ENCODE measurements at places on chromosomes 1 and 21.

GRCh38 chr1:208538587-208538986 is 294.4 kb upstream of the PLXNA2 start:
- no peak for DNase-seq

DNA sequence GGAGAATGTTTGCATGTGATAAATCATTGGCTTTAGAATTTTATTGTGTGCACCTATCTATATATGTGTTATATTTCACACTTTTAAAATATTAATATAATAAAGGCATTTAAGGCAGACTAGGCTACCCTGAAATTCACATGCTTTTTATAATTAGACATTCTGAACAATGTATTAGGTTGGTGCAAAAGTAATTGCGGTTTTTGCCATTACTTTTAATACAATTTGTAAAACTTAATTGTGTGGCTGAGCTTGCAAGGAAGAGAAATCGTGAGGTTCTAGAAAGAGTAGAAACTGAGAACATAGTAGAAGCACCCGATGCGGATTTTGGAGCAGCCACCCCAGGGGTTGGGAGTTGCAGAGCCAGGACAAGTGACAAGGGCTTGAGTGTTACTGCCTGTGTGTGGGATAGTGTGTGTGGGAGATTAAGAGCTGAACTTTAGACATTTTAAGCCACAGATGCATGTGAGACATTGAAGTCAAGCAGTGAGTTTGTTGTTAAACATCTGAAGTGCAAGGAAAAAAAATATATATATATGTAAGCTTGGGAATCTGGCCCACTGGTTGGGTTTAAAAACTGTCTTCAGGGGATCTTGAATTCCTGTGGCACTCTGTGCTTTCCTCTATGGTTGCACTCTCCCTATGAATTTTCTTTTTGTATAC is 244.5 kb downstream of the TM2D1 start:
- no peak for DNase-seq

- no peak for DNase-seq
These were observed 9.2 kb downstream of the MEF2D start for GRCh38 chr1:156491151-156491949.

GRCh38 chr21:42411197-42411869 is 7.6 kb downstream of the UBASH3A start:
- no peak for DNase-seq

GRCh38 chr1:27405074-27405473 is 12.7 kb downstream of the GPR3 start:
- no peak for DNase-seq

GRCh38 chr1:10975567-10976326 is 36.7 kb upstream of the TARDBP start:
- DNase-seq: no peak

- DNase-seq: no peak
These were observed 2.1 kb upstream of the TMCO2 start for GRCh38 chr1:40245686-40246085.

All from NCI-H1930 (cell line).